DMS 273 treated with DMSO at 0.1 percent for 48 hours (cell line): ENCODE measurements at places on chromosomes 3 and 15.

GRCh38 chr3:127849368-127849767 is 27.1 kb upstream of the MGLL start:
- peak; percentile 97 for DNase-seq

DNA sequence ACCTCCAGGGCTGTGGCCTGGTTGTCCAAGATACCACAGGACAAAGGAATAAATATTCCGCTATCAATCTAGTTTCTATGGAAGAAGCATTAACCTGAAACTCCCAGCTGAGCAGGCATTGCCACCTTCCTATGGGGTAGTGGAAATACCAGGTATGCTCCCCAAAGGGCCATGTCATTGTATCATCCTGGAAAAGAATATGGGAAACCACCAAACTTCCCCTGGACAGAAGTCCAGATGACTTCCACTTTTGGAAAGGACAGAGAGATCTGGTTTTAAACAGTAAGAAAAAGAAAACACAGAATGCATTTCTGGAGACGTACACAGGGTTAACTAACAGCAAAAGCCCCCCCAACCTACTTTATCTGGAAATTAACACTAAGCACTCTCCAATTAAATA is 100.2 kb downstream of the RFTN1 start:
- no peak for DNase-seq

DNA sequence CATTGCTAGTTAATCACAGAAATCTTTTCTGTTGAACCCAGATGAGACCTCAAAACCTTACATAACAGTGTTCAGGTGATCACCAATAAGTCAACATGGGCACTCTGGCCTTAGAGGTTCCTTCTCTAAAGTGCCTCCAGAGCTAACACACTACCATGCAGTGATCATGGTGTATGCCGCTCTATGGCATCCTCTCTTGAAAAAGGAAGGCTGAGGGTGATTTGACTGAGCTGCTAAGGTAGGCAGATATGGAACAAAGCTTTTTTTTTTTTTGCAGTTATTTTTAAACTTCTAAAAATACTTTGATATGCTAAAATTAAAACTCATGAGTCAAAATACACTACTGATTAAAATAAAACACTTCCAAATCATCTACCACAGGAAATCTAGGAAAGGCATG is 46.0 kb downstream of the IGF2BP2 start:
- DNase-seq = no peak

DNA sequence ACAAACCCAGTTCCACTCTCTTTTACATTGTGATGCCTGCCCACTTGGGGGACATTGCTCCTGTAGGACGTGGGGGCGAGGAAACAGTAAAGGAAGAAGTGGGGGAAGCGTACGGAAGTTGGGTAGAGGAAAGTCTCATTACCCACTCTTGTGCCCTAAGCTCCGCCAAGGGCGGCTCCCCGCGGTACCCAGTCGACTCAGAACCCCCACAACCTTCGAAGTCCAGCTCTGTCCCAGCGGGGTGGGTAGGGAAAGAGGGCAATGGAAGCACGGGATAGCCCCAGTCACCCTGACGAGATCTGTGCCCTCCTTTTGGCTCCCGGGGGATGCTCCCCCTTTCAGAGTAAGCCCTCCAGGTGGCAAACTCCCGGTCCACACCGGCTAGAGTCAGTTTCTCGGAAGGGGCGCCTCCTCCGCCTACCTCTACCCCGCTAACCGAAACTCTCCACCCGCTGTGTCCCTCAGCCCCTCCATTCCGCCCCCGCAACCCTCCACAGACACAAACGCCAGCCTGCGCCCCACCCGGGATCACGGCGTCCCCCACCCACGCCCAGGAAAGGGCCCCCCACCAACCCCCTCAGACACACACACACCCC is 527 bp downstream of the CSNK1G1 start:
- DNase-seq = no peak

GRCh38 chr15:77070180-77070494 is 772 bp downstream of the TSPAN3 start:
- no peak for DNase-seq

GRCh38 chr3:57556459-57557084 is 498 bp downstream of the PDE12 start:
- DNase-seq = no peak

DNA sequence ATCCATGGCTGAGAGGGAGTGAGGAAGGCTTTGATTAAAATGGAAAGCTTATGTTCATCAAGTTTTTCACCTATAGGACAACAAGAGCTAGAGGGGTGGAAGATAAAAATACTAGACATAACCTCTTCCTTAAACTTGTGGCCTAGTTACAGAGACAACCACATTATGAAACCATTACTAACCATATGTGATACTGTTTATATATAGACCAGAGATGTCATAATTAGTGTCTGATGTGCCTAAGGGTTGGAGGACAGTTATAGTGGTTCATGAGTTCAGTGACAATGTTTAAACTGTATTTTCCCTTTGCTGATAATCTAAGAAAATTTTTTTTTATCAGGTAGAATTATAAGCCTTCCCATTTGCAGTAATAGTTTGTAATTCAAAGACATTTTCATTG is 23.7 kb downstream of the PHLDB2 start:
- no peak for DNase-seq

DNA sequence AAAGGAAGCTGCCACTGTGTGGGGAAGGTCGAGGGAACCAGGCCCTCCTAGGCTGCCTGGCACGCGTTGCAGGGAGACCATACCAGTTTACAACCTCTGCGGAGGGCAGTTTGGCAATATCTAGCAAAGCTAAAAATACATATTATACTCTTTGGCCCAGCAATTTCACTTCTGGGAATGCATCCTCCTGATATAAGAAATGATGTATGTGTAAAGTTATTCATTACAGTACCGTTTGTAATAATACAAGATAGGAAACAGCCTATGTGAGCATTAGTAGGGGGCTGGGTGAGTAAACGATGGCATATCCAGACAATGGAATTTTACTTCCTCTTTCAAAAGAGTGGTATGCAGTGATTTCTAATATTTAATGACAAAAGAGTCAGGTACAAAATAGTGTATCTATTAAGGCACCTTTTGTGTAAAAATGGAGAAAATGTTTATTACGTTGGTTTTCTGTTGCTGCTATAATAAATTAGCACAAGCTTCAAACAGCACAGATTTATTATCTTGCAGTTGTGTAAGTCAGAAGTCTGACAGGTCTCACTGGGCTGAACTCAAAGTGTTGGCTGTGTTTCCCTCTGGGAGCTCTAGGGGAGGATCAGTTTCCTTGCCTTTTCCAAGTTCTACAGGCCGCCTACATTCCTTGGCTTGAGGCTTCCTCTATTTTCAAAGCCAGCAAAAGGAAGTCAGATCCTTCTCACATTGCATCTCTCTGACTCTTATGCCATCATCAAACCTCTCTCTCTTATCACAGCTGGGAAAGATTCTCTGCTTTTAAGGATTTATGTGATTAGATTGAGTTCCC is 9.0 kb downstream of the APOD start:
- no peak for DNase-seq

GRCh38 chr15:38899300-38899699 is 334.7 kb upstream of the RASGRP1 start:
- DNase-seq = no peak

DNA sequence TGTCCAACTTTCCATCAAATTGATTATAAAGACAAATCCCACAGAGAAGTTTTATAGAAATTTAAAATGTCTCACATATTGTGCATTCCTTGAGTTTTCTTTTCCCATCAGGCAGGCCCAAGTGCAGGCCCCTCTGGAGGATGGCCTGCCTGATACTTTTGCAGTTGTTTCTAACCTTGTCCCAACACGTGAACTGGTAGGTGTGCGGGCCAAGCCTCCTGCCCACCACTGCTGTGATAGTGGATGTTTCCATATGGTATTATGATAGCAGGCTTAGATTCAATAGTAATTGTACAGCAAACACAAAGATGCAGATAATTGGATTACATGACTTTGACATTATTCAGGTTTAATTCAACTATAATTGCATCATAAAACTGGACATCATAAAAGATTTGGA is 1.4 kb downstream of the P2RY12 start:
- DNase-seq = no peak

- peak; percentile 8 for DNase-seq
Measured at GRCh38 chr15:88113613-88114308, 142.8 kb downstream of the NTRK3 start.

- DNase-seq = no peak
Measured at GRCh38 chr3:9222956-9223639, 26.3 kb downstream of the SRGAP3 start.

DNA sequence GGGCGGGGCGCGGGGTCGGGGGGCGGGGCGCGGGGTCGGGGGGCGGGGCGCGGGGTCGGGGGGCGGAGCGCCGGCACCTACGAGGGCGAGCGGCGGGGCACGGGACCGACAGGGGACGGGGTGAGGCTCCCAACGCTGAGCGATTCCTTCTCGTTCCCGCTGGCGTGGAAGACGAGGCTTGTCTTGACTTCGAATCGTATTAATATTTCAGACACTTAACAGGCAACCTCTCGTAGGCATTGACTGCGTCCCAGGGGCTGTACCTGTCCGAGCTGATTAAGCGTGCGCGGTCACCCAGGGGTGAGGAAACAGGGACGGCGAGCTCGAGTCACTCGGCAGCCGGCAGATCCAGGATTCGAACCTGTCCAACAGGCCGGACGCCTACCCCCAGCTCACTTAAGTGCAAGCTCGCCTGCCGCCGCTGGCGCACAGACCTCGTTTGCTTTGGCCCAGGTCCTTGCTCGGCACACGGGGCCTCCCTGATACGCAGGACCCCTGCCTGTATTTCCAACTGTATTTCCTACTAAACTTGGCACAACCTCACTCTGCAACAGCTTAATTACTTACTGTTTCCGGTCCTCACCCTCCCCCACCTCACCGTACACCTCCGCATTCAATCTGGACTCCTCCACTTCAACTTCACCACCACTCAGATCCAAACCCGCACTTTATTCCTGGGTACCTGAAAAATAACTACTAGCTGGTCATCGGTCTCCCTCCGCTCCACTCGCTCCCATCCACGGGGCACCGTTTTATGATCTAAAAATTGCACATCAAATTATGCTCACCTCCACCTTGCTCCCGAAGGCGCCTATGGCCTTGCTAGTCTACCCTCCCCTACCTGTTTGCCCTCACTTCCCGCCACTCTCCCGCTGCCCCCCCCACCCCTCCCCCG is 722 bp upstream of the ZXDC start:
- DNase-seq = no peak

DNA sequence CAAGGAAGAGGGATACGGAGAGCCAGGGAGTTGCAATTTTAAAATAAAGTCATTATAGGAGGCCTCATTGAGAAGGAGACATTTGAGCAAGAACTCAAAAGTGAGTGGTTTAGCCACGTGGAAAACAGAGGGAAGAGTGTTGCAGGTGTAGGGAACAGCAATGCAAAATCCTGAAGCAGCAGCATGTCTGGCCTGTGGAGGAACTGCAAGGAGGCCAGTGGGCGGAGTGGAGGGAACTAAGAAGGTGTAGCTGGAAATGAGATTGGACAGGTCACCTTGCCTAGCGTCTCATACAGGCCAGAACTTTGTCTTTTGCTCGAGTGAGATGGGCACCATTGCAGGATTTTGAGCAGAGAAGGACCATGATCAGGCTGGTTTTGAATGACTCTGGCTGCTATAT is 34.9 kb downstream of the SAXO2 start:
- DNase-seq = no peak

DNA sequence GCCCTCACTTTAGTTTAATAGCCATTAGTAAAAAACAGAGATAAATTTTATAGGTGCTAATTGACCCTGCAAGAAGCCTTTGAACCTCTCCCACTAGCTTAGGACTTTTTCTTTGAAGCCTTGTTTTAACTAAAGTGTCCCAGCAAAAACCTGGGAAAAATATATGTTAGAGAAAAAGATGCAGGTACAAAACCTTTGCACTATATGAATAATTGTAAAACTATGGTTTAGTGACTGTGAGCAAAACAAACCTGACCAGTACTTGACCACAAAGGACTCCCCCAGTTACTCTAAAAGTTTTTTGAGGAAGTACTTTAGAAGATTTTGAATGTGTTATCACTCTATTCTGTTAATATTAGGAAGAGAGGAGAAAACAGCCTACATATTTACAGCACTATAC is 123.3 kb upstream of the TP63 start:
- no peak for DNase-seq

DNA sequence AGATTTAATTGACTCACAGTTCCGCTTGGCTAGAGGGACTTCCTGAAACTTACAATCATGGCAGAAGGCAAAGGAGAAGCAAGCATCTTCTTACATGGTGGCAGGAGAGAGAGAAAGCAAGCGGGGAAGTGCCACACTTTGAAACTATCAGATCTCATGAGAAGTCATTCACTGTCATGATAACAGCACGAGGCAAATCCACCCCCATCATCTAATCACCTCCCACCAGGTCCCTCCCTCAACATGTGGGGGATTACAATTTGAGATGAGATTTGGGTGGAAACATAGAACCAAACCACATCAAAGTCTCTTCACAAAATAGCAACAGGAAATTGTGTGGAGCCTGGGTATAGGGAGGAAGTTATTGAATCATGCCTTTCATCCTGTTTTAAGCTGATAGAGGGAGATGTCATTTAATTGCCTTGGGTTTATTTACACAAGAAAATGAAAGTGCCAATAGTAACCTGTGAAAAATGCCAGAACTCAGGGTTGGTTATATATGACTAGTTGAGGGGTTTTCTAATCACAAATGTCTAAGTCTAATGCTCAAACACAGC is 624.8 kb upstream of the LMCD1 start:
- DNase-seq = no peak

DNA sequence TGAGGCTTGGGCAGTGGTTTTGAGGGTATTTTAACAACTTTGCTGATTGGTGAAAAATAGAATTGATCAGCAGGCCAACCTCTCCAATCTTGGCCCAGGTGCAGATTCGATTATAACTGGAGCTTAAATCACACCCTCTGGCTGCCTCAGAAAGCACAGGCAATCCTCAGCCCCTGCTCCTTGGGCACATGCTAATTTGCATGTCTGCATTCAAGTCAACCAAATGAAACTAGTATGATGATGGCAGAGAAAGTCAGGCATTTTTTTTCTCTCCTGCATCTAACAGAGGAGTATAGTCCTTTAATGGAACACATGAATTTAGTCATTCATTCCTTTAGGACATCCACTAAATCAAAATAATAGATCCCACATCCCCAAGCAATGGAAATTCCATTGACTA is 16.8 kb upstream of the NMNAT3 start:
- no peak for DNase-seq

DNA sequence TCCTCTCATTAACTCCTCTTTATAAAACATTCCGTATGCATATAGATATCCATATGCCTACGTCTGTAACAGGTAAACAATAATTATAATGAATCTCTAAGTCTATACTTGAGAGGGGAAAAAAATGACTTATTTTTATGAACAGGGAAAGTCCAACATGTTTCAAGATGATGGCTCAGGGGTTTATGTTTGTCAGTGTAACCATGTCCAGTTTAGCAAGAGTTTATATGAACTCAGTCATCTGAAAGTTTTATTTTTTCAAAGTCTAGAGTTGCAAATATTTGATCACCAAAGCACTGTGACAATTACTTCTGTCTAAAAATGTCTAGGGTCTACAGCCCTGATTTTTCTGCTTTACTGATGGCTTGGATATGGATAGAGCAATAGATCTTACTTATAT is 559.4 kb upstream of the KCNMB2 start:
- no peak for DNase-seq

DNA sequence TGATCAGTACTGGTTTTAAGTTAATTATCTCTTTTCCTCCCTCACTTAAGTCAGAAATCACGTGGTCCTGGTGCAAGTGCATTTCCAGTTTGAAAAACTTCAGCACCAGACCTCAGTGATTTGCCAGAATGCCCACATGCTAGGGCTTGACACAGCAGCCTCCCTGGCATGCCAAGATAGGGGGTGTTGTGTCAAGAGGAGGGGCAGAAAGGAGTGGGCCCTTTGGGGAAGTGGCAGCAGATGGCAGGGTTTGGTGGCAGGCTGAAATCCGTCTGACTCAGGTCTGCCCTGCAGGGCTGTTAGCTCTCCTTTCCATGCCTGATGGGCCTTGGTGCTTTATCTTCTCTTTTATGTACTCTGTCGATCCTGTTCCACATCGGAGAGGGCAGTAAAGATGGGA is 23.4 kb downstream of the PXK start:
- DNase-seq = peak; percentile 51
